Right lobe of liver (tissue), 6 donors: ENCODE measurements at places on chromosomes 12 and 14.

DNA sequence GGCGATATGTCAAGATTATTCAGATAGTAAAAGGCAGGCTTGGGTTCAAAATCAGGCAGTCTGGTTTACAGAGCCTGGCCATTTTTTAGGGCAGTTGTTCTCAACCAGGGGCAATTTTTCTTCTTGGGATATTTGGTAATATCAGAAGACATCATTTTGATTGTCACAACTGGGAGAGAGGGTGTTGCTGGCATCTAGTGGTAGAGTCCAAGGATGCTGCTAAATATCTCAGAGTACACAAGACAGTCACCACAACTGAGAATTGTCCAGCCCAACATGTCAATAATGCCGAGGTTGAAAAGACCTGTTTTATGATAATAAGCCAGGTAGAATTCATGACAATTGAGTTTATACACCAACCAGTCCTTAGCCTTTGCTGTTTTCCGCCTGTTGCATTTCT, 733.9 kb downstream of the NRXN3 start:
- no peak for DNase-seq

DNA sequence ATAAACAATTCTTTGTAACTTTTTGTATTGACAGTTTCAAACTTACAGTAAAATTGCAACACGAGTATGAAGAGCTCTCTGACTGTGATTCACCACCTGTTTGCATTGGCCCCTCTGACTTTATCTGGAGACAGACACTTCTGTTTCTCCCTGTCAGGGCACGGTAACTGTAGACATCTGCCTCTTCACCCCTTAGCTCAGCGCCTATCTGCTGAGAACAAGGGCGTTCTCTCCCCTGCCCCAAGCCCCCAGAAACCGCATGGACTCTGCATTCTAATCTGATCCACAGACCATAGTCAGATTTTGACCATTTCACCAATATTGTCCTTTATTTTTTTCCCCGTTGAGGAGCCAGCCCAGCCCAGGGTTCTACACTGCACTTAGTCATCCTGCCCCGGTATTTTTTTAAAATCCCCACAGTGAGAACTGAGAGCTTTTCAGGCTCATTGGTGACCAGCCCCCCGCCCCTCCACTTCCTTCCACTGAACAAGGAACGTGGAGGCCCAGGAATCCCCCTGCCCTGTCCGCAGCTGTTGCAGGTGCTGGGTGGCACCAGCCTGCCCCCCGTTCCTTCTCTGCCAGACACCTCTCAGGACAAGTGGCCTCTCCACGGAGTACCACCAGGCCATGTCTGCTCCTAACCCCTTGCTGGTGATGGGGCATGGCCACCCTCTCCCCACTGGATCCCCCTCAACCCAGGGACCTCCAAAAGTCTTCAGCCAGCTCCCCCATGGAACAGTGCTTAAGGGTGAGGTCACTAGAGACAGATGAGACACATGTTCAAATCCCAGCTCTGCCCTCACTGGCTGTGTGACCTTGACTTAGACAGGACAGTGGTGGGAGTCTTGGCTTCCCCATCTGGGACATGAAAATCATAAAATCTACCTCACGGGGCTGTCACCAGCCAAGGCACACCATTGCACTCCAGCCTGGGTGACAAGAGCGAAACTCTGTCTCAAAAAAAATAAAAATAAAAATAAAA, 11.2 kb downstream of the RHOF start:
- DNase-seq: no peak

DNA sequence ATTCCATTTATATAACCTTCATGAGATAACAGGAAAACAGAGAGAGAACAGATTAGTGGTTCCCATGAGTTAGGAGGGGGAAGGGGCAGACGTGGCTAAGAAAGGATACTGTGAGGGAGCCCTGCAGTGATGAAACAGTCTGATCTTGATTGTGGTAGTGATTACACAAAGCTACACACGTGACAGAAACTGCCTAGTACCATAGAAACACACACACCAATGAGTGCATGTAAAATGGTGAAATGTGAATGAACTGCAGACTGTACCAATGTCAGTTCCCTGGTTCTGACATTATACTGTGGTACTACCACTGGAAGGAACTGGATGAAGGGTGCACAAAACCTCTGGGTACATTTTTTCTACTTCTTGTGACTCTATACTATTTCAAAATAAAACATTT, 36.9 kb downstream of the NRDE2 start:
- peak; percentile 12 for DNase-seq

- DNase-seq: no peak
Observed at GRCh38 chr12:99393763-99394162, 253.8 kb upstream of the GARIN6 start.

DNA sequence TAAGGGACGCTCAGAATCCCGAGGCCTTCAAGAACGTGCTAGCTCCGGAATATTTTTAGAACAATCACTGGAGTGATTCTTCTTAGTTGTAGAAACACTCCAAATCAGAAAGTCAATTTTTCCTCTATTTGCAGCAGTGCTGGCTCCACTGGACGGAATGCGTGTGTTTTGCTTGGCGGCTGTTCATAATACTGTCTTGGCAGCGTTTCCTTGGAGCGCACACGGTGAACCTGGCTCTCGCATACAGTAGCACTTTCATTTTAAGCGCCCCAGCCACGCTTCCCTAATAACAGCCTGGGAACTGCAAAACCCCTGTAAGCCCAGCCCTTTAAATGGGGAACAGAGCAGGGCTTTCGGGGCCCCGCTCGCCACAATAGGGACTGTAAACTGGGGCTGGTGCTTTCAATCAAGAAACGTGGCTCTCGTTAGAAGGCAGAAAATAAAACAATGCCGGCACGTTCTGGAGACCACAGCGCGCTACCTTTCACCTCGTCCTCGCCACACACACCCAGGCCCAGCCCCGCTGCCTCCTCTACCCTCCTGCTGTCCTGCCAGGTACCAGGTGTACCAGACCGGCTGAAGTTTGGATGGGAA, 79.9 kb downstream of the BCL11B start:
- DNase-seq: peak; percentile 61

- DNase-seq: peak; percentile 31
Observed at GRCh38 chr12:53983950-53984572, 885 bp upstream of the HOXC10 start.

- DNase-seq: no peak
Observed at GRCh38 chr12:27523305-27523641, 733 bp upstream of the PPFIBP1 start.

DNA sequence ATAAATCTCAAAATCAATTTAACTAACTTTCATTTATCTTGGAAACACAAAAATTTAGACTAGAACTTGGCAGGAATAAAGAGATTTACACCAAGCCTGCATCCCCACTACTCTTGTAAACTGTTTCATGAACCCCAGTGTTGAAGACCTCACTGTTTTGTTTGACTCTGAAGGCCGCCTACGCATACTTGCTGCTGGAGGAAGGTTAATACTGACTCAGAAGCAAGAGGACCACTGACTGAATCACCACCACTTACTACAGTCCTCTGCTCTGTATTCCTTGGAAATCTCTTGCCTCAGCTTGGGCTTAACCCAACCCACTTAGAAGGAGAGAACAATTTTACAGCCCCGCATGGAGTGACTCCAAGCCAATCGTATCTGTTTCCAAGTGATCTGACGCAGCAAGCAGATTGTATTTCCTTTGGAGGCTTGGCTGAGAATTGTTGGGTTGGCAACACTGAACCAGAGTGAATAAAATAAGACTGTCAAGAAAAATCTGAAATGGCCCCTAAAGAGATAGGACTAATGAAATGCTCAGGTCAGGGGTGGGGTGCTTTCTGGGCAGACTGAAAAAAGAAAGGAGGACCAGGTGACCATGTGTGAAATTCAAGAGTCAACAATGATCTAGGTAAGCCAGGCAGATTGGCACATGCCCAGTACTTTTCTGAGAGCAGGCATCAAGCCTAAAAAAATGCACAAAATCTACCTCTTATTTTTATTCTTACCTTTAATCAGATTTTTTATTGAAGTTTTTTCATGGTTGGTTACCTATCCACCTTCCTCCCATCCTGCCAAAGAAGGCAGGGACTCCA, 248.6 kb downstream of the ZFP36L1 start:
- no peak for DNase-seq
